ENCODE measurements at places on chromosomes 4 and X. TPM values are rescaled to one million over a fixed set of nuclear protein-coding genes. Genes with fewer than 3 reads are reported as not detected.
A peak's percentile ranks its signal among the peaks of the same experiment; 100 is the strongest.

PLP1 gene
- total RNA-seq = 0.11 TPM

TMPRSS11A gene
- total RNA-seq = 1.8 TPM

EXOC1L gene
- not detected for total RNA-seq

AKAP14 gene
- not detected for total RNA-seq

PRR32 gene
- not detected for total RNA-seq

FAM9C gene
- total RNA-seq = 0.44 TPM

- no peaks in the 10 kb centered on the region for H3K36me3 ChIP-seq
- H3K27ac ChIP-seq = peak overlapping the region; percentile 78
- H3K4me3 ChIP-seq = no peak overlapping the region
These were observed 285.5 kb downstream of the PDGFC start for GRCh38 chr4:156686120-156686519.

- no peak overlapping the region for H3K27ac ChIP-seq
- H3K36me3 ChIP-seq = no peaks in the 10 kb centered on the region
- no peak overlapping the region for H3K4me3 ChIP-seq
- no peak for DNase-seq
These were observed 118.6 kb downstream of the REPS2 start for GRCh38 chrX:17065100-17065499.

DNA sequence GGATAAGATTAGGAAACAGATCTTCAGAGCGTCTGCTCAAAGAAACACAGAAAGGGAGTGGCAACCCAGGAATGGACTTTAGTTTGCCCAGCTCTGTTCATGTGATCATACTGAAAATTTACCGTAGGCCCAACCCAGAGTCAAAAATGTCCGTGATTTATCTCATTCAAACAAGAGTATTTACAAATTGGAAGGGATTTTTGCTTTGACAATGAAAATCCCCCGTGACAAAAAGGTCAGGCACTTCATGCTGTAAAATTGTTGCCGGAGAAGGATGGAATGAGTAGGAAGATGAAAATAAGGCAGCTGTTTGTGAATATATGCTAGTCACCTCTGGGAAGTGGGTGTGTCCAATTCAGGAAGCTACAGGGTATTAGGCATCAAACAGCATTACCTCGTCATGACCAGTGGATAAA is 1.2 kb downstream of the SULT1B1 start:
- H3K36me3 ChIP-seq = no peaks in the 10 kb centered on the region
- H3K27me3 ChIP-seq = no peaks in the 10 kb centered on the region
- H3K4me3 ChIP-seq = no peak overlapping the region
- peak overlapping the region; percentile 27 for H3K27ac ChIP-seq

- H3K4me1 ChIP-seq = peaks cover 12% of the 10 kb centered on the region
- no peaks in the 10 kb centered on the region for H3K36me3 ChIP-seq
- H3K27ac ChIP-seq = no peak overlapping the region
- no peak overlapping the region for H3K4me3 ChIP-seq
- no peaks in the 10 kb centered on the region for H3K27me3 ChIP-seq
These were observed 245.2 kb upstream of the SMIM31 start for GRCh38 chr4:164508771-164509170.

- DNase-seq = no peak
- H3K27ac ChIP-seq = no peak overlapping the region
- H3K4me1 ChIP-seq = no peaks in the 10 kb centered on the region
- H3K4me3 ChIP-seq = no peak overlapping the region
- peaks cover 50% of the 10 kb centered on the region for H3K27me3 ChIP-seq
These were observed 46.5 kb downstream of the PHOX2B start for GRCh38 chr4:41701983-41702382.

- DNase-seq = no peak
- no peak overlapping the region for H3K4me3 ChIP-seq
- H3K36me3 ChIP-seq = no peaks in the 10 kb centered on the region
- no peak overlapping the region for H3K27ac ChIP-seq
- H3K27me3 ChIP-seq = no peaks in the 10 kb centered on the region
These were observed 21.6 kb upstream of the STIM2 start for GRCh38 chr4:26839016-26839415.

DNA sequence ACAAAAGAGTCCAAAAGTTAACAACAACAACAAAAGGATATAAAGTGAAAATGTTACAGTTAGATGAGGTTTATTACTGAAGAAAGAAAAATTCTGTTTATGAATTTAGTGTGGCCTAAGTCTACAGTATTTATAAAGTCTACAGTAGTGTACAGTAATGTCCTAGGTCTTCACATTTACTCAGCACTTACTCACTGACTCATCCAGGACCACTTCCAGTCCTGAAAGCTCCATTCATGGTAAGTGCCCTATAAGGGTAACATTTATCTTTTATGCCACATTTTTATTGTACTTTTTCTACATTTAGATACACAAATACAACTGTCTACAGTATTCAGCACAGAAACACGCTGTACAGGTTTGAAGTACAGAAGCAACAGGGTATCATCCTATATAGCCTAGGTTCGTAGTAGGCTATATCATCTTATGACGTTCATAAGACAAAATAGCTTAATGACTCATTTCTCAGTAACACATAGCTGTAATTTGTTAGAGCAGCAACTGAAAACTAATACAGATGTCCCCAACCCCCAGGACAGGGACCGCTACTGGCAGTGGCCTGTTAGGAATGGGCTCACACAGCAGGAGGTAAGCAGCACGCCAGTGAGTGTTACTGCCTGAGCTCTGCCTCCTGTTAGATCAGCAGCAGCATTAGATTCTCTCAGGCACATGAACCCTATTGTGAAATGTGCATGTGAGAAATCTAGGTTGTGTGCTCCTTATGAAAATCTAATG is 61.3 kb downstream of the CENPC start:
- H3K36me3 ChIP-seq = peaks cover 48% of the 10 kb centered on the region
- H3K27ac ChIP-seq = no peak overlapping the region
- no peak overlapping the region for H3K4me3 ChIP-seq
- no peaks in the 10 kb centered on the region for H3K27me3 ChIP-seq
- DNase-seq = no peak

GRCh38 chr4:1772853-1773538 is 20.1 kb upstream of the FGFR3 start:
- H3K4me1 ChIP-seq = peaks cover 43% of the 10 kb centered on the region
- no peak overlapping the region for H3K27ac ChIP-seq
- H3K27me3 ChIP-seq = no peaks in the 10 kb centered on the region
- no peaks in the 10 kb centered on the region for H3K36me3 ChIP-seq

GRCh38 chr4:26525136-26525770 is 35.0 kb upstream of the CCKAR start:
- H3K4me1 ChIP-seq = peaks cover 16% of the 10 kb centered on the region
- H3K27ac ChIP-seq = no peak overlapping the region
- no peak overlapping the region for H3K4me3 ChIP-seq
- no peaks in the 10 kb centered on the region for H3K36me3 ChIP-seq

- H3K4me1 ChIP-seq = peaks cover 19% of the 10 kb centered on the region
- no peaks in the 10 kb centered on the region for H3K36me3 ChIP-seq
- H3K27ac ChIP-seq = no peak overlapping the region
- no peaks in the 10 kb centered on the region for H3K27me3 ChIP-seq
These were observed 10.1 kb downstream of the SULT1B1 start for GRCh38 chr4:69750346-69750745.

GRCh38 chr4:15400226-15400625 is 27.6 kb upstream of the C1QTNF7 start:
- peaks cover 48% of the 10 kb centered on the region for H3K4me1 ChIP-seq
- DNase-seq = no peak
- no peak overlapping the region for H3K4me3 ChIP-seq
- H3K27me3 ChIP-seq = no peaks in the 10 kb centered on the region
- H3K36me3 ChIP-seq = no peaks in the 10 kb centered on the region

DNA sequence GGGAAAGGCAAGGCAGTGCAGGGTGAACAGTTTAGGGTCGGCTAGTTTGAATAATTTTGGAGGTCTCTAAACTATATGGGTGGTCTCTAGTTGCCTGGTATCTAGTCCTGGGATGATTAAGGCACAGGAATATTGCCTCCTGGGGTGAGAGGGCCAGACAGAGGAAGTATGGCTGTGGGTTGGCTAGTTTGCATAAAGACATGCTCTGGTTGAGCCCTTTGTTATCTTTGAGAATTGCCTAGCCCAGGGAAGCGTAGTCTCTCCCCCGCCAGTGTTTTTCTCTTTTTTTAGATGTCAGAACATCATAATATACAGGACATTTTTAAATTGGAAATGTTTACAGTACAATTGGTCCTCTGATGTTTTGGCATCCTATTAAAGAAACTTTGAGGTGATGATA is 163.5 kb downstream of the PWWP3B start:
- DNase-seq = no peak
- H3K36me3 ChIP-seq = no peaks in the 10 kb centered on the region
- no peak overlapping the region for H3K27ac ChIP-seq
- H3K27me3 ChIP-seq = no peaks in the 10 kb centered on the region

GRCh38 chr4:71232056-71232430 is 106.8 kb upstream of the SLC4A4 start:
- no peaks in the 10 kb centered on the region for H3K36me3 ChIP-seq
- no peak overlapping the region for H3K27ac ChIP-seq
- H3K4me3 ChIP-seq = no peak overlapping the region
- H3K4me1 ChIP-seq = peaks cover 55% of the 10 kb centered on the region
- DNase-seq = no peak

- DNase-seq = no peak
- H3K27ac ChIP-seq = no peak overlapping the region
- H3K27me3 ChIP-seq = no peaks in the 10 kb centered on the region
- H3K4me1 ChIP-seq = no peaks in the 10 kb centered on the region
- H3K4me3 ChIP-seq = no peak overlapping the region
These were observed 34.7 kb downstream of the SLC25A5 start for GRCh38 chrX:119502727-119503483.

DNA sequence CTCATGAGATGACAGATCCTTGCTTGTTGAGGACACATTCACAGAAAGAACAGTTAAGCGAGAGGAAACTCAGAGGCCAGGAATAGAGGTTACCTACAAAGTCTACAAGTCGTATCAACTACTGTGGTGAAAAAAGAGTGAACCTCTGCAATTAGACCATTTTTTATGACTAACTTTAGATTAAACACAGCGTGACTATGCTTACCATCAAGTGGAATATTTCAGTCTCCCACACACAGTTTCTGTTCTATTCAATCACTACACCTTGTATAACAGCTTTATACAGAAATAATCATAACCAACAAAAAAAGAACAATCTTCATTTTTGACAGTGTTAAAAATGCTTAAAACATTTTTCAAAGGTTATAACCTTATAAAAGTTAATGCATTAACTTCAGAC is 46.6 kb downstream of the ADAMTS3 start:
- no peak overlapping the region for H3K4me3 ChIP-seq
- H3K36me3 ChIP-seq = peaks cover 5% of the 10 kb centered on the region

DNA sequence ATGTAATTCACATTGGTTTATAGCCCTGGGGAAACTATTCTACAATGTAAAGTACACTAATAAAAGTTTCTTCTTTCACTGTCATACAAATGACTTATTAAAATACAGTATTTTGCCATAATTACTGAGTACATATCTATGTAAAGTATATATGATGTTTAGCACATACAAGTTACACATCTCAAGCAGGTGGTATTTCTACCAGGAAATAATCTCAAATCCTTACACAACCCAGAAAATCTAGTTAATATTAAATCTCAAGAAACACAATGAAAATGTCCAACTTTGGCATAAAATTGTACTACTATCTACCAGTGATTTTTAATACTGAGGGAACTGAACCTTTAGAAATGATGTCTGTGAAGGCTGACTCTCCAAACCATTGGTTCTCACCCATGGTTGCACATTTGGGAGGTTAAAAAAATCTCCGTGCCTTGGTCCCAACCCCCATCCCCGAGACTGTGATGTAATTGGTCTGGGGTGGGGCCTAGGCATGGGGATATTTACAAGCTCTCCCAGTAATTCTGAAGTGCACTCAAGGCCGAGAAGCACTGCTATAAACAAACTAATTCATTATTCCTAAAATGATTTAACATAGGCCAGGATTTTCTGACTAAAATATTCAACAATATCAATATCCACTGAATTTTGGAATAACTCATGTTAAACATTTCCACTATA is 27.6 kb downstream of the MAP3K15 start:
- DNase-seq = no peak
- H3K27me3 ChIP-seq = no peaks in the 10 kb centered on the region
- no peak overlapping the region for H3K4me3 ChIP-seq
- H3K27ac ChIP-seq = no peak overlapping the region
- H3K36me3 ChIP-seq = no peaks in the 10 kb centered on the region

GRCh38 chr4:182010876-182011275 is 232.3 kb upstream of the TENM3 start:
- no peaks in the 10 kb centered on the region for H3K27me3 ChIP-seq
- no peak for DNase-seq
- H3K4me3 ChIP-seq = no peak overlapping the region
- no peaks in the 10 kb centered on the region for H3K4me1 ChIP-seq
